Spleen (tissue), 13 donors: ENCODE measurements at places on chromosomes 11 and 22. TPM values are rescaled to one million over a fixed set of nuclear protein-coding genes. Genes with fewer than 3 reads are reported as not detected.

Gene SLC15A3
- total RNA-seq, result 133 TPM

Gene SLC37A2
- total RNA-seq, result 70.8 TPM

Gene PRSS23
- 12.4 TPM for total RNA-seq

Gene OR8G5
- total RNA-seq, result not detected

Gene SPTBN2
- total RNA-seq, result 3.7 TPM

Gene OR51G1
- not detected for total RNA-seq

Gene NNMT
- total RNA-seq, result 200 TPM

Gene TMPRSS5
- total RNA-seq, result 0.75 TPM

Gene PRR33
- not detected for total RNA-seq

Gene FXYD2
- 7.3 TPM for total RNA-seq

Gene CYTH4
- total RNA-seq, result 100 TPM

Gene MPZL3
- 5.4 TPM for total RNA-seq

Gene ZP1
- not detected for total RNA-seq

Gene TRPM5
- 0.10 TPM for total RNA-seq

Gene SYNGR1
- 9.3 TPM for total RNA-seq

Gene CCDC117
- total RNA-seq, result 18.1 TPM

Gene DBX1
- total RNA-seq, result not detected

Gene PKP3
- not detected for total RNA-seq

Gene MS4A5
- total RNA-seq, result not detected

Gene OR8D1
- total RNA-seq, result not detected

Gene OR51B5
- total RNA-seq, result 1.4 TPM

Gene ASCL2
- total RNA-seq, result 2.3 TPM

Gene GLYAT
- not detected for total RNA-seq

Gene CALCA
- total RNA-seq, result 1.1 TPM

Gene PNPLA5
- total RNA-seq, result not detected

Gene MMP12
- 4.8 TPM for total RNA-seq

Gene ACCSL
- not detected for total RNA-seq

Gene SCGB2A2
- total RNA-seq, result not detected

Gene FAM181B
- total RNA-seq, result 0.07 TPM

Gene OR52E8
- not detected for total RNA-seq

Gene LGR4
- 27.4 TPM for total RNA-seq

Gene APOA4
- not detected for total RNA-seq

Gene WBP2NL
- total RNA-seq, result 2.6 TPM

Gene MS4A4A
- 102 TPM for total RNA-seq

Gene P4HA3
- total RNA-seq, result not detected

Gene TCN1
- total RNA-seq, result 11.6 TPM

Gene CRYBA4
- not detected for total RNA-seq

Gene OR8J1
- not detected for total RNA-seq

Gene TIRAP
- total RNA-seq, result 18.5 TPM

Gene ACR
- 2.2 TPM for total RNA-seq

Gene SLC22A12
- total RNA-seq, result not detected
